ENCODE measurements at places on chromosomes 4 and X. TPM values are rescaled to one million over a fixed set of nuclear protein-coding genes. Genes with fewer than 3 reads are reported as not detected.

DNA sequence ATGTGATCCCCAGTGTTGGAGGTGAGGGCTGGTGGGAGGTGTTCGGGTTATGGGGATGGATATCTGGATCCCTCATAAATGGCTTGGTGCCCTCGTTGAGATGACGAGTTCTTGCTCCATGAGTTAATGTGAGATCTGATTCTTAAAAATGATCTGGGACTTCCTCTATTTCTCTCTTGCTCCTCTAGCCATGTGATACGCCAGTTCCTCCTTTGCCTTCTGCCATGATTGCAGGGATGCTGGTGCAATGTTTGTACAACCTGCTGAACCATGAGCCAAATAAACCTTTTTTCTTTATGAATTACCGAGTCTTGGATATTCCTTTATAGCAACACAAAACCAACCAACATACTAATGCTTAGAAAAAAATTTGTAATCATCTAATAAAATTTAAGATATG lies 56.6 kb downstream of the STAP1 start:
- DNase-seq, result no peak

DNA sequence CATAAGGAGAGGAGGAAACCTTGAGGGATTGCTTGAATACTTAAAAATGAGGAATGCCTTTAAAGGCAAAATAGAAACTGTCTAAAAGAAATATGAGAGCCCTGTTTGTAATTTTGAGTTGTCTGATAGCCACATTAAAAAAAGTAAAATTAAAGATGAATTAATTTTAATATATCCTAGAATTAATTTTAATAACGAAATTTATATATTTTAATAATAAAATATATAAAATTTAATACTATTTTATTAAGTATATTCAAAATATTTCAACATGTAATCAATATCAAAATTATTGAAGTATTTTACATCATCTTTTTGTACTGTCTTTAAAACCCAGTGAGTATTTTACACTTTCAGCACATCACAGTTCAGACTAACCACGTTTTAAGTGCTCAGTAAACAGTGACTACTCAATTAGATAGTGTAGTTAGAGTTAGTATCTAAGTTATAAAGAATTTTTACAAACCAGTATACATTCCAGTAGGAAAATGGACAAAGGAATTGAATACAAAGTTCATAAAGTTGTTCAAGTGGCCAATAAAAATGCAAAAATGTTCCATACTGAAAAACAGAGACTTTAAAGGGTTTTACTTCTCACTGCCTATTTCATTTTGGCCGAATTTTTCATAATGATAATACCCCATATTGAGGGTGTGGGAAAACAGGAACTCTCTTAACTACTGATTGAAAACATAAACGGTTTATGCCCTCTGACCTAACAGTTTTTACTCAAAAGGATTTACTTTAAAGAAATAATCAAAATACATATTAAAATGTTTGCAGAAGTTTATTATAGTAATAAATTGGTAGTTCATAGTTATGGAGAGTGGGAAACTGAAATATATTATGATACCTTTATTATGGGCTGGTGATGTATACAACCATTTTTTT lies 2.9 kb downstream of the SLC30A9 start:
- no peak for DNase-seq

- DNase-seq, result no peak
Measured at GRCh38 chr4:152309418-152309817, 226.5 kb downstream of the FBXW7 start.

- DNase-seq, result peak; percentile 63
Measured at GRCh38 chr4:183256756-183257385, 63.2 kb downstream of the CLDN22 start.

DNA sequence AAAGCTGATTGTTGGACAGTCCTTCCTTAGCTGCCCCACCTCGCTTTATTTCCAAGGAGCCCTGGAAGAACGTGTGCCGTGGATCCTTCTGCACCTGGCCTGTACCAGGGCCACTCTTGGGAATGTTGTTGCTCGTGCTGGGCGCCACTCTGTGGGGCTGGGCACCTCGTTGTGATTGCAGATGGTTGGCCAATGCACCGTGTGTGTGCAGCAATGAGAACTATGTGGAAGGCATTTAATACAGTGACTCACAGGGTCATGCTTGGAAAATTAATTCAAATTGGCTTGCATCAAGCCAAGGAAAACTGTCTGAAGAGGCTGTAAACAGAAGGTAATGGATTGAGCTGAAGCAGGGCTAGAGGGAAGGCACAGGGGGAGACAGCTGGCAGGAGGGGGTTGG lies 37.0 kb upstream of the CD99L2 start:
- no peak for DNase-seq

GRCh38 chr4:150033901-150034300 lies 44.3 kb upstream of the DCLK2 start:
- peak; percentile 57 for DNase-seq

DNA sequence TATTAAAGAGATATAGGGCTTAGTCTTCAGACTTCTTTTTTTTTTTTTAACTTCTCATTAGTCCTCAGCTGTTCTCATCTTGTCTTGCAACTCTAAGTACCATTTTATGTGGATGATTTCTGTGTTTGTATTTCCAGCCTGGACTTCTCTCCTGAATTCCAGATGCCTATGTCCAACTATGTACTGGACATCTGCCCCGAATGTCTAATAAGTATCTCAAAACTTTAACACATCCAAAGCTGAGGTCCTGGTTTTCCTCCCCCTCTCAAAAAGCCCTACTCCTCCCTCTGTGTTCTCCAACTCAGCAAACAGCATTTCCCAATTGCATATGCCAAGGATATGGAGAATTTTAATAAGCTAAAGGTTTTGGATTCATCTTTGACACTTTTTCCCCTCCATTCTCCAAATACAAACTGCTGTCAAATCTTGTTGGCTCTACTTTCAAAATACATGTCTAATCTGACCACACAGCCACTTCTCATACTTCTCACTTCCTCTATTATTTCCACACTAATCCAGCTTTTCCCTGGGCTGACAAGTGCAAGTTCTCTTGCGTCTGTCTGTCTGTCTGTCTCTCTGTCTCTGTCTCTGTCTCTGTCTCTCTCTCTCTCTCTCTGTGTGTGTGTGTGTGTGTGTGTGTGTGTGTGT lies 79.8 kb downstream of the CLCN5 start:
- no peak for DNase-seq

- DNase-seq, result peak; percentile 46
Measured at GRCh38 chr4:148112231-148112982, 329.8 kb downstream of the NR3C2 start.

GRCh38 chr4:148961526-148961925 lies 519.3 kb upstream of the NR3C2 start:
- DNase-seq, result no peak

- no peak for DNase-seq
Measured at GRCh38 chr4:26779674-26780073, 81.0 kb upstream of the STIM2 start.

GRCh38 chrX:13476384-13476783 lies 93.0 kb upstream of the EGFL6 start:
- no peak for DNase-seq

The GPR82 gene
- not detected for total RNA-seq

The PDGFRA gene
- 0.44 TPM for total RNA-seq

The ADD1 gene
- total RNA-seq, result 156 TPM

The SAGE1 gene
- total RNA-seq, result not detected

The RENBP gene
- total RNA-seq, result 35.9 TPM

The IL2 gene
- total RNA-seq, result not detected

The CXCL11 gene
- 0.44 TPM for total RNA-seq

Measured in lung microvascular endothelial cell (primary cell).